A549 (cell line): ENCODE measurements at places on chromosomes 16 and 17. TPM values are rescaled to one million over a fixed set of nuclear protein-coding genes. Genes with fewer than 3 reads are reported as not detected.

- DNase-seq: no peak
Measured at GRCh38 chr17:32288615-32289014, 23.0 kb downstream of the RHBDL3 start.

DNA sequence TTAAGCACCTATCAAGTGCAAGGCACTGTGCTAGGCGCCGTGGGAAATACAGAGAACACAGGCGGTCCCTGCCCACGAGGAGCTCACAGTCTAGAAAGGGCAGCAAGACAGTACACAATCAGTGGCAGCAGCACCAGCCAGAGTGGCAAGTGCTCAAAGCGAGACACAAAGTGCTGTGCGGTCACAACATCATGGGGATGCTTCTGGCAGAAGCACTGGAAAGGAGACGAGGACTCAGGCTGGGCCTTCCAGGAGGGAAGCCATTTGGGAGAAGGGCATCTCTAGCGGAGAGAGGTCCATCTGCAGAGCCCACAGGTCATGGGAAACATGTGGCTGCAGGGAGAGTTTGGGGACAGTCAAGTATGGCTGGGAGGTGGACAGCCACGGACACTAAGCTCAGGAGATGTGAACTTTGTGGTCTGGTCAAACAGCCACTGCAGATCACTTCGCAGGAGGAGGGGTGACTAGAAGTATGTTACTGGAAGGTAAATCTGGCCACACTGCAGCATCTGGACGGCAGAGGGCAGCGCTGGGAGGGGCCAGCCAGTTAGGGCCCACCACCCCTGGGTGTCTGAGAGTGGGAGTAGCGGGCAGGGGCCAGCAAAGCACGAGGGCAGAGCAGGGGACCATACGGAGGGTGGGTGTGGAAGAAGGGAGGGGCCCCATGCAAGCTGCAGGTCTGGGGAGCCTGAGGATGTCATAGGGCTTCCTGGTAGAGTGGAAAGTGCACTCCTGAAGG lies 71.1 kb downstream of the N4BP1 start:
- no peak for DNase-seq

- no peak for DNase-seq
Measured at GRCh38 chr17:862582-862981, 80.4 kb downstream of the MRM3 start.

Gene TERB1
- 0.12 to 0.18 TPM (median 0.17 TPM) in 3 replicates for polyA plus RNA-seq

Gene MYH2
- not detected in 3 replicates for polyA plus RNA-seq
